ENCODE measurements at places on chromosomes 16 and 17.

- no peak for DNase-seq
These were observed 197.6 kb upstream of the XYLT1 start for GRCh38 chr16:17668386-17668785.

DNA sequence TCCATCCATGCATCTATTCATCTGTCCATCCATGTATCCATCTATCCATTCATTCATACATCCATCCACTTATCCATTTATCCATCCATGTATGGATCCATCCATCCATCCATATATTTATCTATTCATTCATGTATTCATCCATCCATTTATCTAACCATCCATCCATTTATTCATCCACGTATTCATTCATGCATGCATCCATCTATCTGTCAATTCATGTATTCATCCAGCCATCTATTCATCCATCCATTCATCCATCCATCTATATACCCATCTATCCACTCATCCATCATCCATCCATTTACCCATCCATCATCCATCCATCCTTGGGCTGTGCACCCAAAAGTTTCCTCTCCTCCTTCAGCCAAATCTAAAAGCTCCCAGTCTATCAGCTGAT is 43.4 kb downstream of the GDE1 start:
- no peak for DNase-seq

- no peak for DNase-seq
These were observed 125.3 kb downstream of the TMEM114 start for GRCh38 chr16:8464979-8465378.

DNA sequence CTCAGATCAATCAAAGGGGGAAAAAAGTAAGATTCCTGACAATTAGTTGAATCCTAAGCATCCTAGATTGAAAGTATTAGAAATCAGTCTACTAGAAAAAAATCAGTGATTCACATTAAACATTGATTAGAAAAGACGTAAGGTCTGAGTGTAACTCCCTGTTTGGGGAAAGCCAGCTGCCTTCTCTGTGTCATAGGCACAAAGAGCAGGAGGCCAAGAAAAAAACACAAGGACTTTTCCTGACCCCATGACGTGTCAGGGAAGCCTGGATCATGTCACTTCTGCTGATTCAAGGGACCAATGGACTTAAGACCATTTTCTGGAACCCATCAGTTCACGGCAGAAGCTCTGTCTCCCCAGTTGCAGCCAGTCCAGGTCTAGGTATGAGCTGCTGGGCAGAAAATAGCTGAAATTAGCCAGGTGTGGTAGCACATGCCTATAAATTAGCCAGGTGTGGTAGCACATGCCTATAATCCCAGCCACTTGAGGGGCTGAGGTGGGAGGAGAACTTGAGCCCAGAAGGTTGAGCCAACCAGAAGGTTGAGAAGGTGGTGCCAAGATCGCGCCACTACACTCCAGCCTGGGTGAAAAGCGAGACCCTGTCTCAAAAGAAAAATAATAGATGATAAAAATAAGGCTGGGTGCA is 35.9 kb downstream of the RANBP10 start:
- no peak for DNase-seq

DNA sequence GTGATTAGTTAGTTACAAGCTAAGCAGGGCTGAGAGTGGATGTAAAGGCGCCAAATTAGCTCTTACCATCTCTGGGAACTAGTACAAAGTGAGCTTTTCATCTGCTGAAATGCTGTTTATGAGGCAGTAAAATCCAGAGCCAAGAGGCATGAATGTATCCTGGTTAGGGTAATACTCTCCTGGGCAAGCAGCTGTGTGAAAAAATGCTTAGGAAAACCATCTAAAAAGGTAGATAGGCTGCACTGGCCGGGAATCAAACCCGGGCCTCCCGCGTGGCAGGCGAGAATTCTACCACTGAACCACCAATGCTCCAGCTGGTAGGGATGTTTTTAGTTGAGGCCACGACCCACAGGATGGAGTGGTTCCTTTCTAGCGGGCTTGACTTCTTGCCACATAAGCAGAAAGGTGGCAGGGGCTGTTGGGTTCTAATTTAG is 23.0 kb downstream of the VAC14 start:
- DNase-seq = peak; percentile 77

GRCh38 chr17:49545806-49546545 is 29.7 kb upstream of the NXPH3 start:
- DNase-seq = no peak

DNA sequence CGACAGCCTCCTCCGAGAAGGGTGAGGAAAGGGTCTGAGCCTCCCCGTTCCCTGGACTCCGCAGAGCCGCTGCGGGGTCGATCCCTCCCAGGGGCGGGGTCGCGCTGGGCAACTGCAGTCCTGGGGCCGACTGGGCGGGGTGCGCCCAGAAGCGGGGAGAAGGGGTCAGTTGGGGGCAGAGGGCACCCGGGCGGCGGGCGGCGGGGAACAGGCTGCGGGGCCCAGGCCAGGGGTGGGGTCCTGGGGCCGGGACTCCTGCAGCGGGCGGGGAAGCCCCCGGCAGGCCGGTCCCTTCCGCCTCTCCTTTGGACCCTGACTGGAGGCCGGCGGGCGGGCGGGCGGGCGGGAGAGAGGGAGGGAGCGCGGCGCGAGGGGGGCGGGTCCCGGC is 352 bp downstream of the GGNBP2 start:
- no peak for DNase-seq

DNA sequence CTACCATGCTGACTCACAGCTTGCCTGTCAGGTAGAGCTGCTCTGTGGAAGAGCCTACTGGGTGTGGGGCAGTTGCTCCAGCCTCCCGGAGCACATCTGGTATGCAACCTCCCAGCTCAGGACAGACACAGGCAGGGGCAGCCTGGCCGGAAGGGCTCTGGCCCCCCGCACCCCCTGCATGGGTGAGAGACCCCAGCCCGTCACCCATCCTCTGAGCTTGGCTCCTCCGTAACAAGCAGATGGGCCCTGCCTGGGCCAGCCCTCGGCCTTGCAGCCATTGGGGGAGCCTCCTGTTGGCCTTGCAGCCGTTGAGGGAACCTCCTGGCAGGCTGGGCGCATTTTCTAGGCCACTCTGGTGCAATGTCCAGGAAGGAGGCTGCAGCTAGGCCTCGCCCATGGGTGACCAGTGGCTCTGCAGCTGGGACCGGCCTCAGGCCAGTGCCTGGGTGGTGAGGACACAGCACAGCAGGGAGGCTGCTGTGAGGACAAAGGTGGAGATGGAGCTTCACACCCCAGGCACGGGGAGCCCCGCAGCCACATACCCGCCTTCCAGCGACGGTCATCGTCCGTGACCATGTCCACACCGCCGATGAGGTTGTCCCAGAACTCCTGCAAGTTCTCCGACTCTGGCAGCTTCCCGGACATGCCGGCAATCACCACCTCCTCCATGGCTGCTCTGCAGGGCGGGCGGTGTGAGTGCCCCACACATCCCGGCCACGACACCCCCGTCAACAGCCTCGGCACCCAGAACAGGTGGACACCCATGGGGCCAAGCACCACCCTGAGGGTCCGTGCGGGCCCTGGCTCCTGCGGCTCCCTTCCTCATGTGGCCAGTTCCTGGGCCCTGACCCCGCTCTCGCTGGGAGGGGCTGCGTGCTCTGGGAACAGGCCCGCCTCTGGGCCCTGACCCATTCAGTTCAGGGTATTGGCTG is 2.0 kb downstream of the FASN start:
- peak; percentile 15 for DNase-seq

- no peak for DNase-seq
These were observed 374.8 kb downstream of the ZFHX3 start for GRCh38 chr16:72673118-72673517.

DNA sequence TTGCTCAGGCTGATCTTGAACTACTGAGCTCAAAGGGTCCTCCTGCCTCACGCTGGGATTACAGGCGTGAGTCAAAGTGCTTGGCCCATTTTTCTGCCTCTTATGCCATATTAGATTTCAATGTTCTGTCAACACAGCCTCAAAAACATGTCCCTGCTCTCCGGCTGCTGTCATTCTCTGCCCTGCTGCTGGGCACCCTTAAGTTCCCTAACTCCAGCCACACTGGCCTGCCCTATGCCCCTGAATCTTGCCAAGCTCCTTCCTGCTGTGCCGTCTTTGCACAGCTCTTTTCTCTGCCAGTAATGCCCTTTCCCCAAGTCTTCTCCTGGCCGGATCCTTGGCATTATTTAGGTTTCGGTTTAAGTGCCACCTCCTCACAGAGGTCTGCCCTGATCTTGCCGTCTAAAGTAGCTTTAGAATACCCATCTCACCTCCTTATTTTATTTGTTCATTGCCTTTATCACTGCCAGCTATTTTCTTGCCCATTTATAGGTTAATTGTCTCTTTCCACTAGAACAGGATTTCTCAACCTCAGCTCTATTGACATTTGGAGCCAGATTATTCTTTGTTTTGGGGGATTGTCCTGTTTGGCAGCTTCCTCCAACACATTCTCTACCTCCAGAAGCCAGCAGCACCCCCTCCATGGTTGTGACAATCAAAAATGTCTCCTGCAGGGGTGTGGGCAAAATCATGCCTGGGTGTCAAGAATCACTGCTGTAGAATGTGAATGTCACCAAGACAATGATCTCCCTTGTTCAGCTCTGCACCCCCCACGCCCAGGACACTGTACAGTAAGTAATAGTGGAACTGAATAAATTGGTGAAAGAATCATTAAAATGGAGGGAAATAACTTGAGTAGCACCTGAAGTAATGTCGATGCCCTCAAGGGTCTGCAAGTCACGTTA is 168.2 kb downstream of the CYLD start:
- no peak for DNase-seq

DNA sequence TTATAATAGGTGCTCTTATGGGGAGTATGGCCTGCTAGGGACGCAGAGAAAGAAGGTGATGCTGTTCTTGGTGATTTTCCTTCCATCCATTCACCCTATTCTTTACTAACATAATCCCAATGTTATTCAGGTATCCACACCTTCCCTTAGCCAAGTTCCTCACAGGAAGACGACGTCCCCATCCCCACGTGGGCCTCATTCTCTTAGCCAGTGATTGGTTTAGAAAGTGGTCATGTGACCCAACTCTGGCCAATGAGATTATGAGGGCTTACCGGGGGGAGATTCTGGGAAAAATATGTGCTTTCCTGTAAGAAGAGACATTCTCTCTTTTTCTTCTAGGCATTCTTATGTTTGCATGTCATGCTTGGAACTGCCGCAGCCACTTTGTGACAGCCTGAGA is 474.7 kb downstream of the HAPSTR1 start:
- DNase-seq = no peak

DNA sequence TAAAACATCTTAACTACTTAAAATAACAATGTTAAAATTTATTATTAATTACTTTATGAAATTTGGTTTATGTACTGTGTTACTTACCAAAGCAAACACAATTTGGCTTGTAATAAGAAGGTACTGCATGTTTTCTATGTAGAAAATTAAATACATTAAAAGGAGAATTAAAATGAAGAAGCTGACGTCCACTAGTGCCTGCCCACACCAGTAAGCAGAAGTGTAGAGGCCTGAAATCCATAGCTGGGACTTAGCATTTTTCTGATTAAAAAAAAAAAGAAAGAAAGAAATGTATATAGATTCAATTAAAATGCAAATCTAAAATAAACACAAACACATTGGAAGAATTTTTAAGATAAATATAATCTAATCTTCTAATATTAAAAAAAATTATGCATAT is 35.8 kb upstream of the ABCA9 start:
- no peak for DNase-seq

DNA sequence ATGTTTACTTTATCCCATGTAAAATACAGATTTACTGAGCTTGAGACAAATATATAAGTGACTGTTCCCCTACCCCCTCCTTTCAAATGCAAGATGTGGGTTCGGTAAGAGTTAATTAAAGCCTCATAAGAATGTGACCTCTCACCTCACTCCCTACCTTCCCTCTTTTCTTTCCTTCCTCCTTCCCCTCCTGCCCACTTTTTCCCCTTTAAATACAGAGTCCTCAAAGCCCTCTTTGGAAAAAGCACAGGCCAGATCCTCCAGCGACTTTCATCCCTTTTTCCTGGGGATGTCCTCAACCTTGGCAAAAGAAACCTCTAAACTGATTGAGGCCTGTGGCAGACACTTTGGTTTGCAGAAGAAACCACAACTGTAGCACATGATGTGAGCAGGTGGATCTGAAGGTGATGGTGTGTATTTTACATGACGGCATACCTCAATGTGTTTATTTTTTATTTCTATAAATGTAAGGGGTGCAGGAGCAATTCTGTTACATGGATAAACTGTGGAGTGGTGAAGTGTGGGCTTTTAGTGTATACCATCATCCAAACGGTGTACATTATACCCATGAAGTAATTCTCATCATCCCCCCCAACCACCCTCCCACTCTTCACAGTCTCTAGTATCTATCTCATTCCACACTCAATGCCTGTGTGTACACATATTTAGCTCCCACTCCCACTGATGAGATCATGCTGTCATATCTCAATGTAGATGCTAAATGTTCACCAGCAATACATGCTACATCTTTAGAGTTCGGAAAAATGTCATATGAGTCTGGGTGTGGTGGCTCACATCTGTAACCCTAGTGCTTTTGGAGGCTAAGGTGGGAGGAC is 77.7 kb downstream of the XYLT1 start:
- DNase-seq = no peak

- DNase-seq = no peak
These were observed 1.5 kb upstream of the HIGD1B start for GRCh38 chr17:44846206-44846605.

DNA sequence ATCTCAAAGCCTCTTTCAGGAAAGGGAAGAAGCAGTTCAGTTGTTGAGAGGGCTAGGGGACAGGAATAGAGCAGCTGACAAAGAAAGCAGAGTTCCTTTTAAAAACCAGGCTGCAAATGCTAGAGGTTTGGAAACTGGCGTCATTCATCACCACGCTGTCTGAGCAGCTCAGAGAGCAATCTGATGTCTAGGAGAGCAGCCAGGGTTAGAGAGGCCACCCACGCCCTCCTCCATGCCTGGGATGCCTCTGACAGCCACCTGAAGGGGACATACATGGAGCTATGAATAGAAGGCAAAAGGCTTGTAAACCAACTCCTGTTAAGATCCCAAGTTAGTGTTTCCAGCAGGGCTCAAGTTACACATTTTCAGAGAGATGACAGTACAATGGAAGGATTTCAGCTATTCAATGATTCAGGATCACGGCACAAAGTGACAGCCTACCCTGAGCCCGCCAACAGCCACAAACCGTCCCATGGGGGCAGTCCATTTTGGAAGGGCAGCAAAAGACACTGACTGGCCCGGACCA is 12.4 kb downstream of the RAB5C start:
- no peak for DNase-seq

DNA sequence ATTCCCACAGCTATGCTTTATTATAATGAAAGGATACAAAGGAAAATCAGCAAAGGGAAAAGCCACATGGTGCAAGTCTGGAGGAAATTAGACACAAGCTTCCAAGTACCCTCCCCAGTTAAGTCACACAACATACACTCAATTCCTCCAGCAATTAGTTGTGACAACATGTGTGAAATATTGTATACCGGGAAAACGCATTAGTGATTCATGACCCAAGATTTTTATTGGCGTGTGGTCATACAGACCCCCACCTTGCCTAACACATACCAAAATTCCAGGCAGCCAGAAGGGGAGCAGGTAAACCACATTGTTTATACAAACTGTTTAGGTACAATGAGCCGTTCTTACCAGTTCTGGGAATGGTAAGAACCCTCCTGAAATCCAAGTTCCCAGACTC is 160.6 kb downstream of the CYB561 start:
- no peak for DNase-seq

DNA sequence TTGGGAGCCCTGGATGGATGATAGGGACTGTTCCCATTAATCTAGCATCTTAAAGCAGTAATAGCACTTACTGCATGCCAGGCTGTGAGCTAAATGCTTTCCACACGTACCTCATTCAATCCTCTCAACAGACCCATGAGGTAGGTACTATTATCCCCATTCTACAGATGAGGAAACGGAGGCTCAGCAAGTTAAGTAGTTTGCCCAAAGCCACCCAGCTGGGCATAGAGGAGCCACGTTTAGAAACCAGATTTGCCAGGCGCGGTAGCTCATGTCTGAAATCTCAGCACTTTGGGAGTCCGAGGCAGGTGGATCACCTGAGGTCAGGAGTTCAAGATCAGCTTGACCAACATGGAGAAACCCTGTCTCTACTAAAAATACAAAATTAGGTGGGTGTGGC is 2.0 kb upstream of the RAI1 start:
- DNase-seq = no peak

Data from BE2C (cell line).